ENCODE measurements at places on chromosomes 1 and 21.

GRCh38 chr1:64748222-64748621 lies 3.3 kb downstream of the RAVER2 start:
- DNase-seq: no peak

- no peak for DNase-seq
Measured at GRCh38 chr1:156075162-156075561, 7.1 kb downstream of the MEX3A start.

- no peak for DNase-seq
Measured at GRCh38 chr1:2236695-2237677, 8.9 kb downstream of the SKI start.

GRCh38 chr1:233477359-233477758 lies 136.5 kb upstream of the KCNK1 start:
- no peak for DNase-seq

DNA sequence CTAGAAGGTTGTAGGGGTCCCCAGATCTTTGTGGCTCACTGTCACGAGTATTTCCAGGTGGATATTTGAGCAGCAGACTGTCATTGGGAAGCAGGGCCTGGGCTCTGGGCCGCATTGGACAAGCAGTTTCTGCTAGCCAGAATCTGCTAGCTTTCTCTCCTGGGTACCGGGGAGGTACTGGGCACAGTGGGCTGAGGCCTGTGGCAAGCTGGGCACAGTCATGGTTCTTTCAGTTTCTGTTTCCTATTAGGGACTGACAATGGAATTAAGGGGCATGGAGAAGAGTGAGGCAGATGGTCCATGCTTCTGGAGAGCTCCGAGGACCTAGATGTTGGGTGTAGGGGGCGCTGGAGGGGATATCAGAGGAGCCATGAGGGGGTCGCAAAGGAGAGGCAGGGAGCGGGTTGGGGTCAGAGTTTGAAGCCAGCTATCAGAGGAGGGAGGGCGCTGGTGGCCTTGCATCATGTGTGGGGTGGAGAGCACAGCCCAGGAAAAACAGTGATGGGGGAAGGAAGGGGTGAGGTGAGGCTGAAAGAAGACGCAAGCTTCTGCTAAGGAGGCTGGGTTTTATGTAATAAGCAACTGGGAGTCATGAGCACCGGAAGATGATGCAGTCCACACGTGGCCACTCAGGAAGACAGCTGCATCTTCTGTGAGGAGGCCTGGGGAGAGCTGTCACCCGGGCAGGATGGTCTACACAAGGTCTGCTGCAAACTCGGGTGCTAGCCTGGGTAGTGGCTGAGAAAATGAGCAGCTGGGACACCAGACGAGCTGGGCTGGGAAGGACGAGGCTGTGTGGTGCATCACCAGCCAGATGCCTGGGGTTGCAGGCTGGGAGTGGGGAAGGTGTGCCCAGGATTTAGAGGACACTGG lies 72.7 kb downstream of the IER5 start:
- no peak for DNase-seq

GRCh38 chr1:227886993-227887696 lies 60.6 kb downstream of the WNT9A start:
- DNase-seq: no peak

DNA sequence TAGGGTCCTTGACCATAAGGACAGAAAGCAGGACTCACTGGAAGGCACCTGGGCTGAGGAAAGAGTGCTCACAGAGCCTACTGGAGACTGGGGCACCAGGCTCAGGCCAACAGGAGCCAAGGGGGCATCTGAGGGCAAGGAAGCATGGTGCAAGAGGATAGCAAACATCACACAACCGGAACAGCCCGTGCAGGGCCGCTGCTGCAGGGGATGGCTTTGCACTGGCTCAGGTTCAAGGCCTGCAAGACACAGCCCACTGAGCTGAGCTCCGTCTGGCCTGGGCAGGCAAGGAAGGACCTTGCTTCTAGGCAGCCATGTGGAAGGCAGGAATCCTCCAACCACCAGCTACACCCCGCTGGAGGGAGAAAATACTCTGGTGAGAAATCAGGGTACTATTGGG lies 59.8 kb upstream of the KIF26B start:
- no peak for DNase-seq

DNA sequence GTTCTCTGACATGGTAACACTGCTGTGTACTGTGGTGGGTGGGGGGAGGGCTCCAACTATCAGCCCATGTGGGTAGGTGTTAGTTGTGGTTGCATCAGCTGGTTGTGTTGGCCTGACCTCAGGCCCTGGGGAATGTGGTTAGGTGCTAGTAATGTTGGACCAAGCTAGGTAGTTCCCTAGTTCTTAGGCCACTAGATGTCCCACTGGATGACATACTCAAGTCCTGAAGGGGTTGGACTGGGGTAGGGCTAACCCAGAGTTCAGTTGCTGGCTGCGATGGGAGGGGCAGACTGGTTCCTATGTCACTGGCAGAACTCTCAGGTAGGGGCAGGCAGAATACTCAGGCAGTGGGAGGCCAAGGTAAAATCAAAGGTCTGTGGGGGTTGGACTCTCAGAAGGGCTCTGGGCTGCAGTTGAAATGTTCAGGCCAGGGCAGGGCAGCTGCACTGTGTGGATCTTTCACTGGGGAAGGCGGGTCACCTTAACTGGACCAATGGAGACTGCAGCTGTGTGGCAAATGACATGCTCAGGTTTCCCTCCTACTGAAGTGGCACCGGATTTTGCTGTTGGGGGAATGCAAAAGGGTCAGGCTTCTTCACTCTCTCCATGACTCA lies 870.7 kb downstream of the LRRIQ3 start:
- no peak for DNase-seq
